ENCODE measurements at places on chromosomes 12 and 14. TPM values are rescaled to one million over a fixed set of nuclear protein-coding genes. Genes with fewer than 3 reads are reported as not detected.

GRCh38 chr12:87676731-87677130 is 352.5 kb downstream of the C12orf50 start:
- no peak for DNase-seq

- no peak for DNase-seq
Observed at GRCh38 chr12:131507094-131507493, 203.8 kb upstream of the SFSWAP start.

DNA sequence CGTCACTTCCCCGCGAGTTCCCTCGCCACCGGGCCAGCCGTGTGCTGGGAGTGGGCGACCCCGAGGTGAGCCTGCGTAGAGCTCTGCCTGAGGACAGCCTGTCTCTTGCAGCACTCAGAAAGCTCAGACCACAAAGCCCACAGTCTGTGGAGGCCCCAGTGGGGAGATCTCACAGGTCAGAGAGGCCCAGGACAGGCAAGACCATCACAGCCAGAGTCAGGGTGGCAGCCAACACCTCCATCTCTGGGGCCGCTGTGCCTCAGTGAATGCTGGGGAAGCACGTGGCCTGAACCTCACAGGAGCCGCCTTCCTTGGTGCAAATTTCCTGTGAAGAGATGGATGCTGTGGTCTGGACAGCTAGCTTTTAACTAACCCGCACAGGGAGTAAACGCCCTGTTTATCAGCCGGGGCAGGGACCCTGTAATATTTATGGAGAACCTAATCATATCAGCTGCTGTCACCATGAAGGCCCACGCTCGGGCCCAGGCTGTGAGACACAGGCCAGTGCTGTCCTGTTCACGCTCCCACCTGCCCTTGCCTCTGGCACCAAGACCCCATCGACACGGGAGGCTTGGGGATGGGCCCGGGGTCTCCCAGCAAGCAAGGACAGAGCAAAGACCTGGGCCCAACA is 56.9 kb downstream of the CDC42BPB start:
- no peak for DNase-seq

GRCh38 chr12:14264778-14265177 is 100.7 kb upstream of the ATF7IP start:
- DNase-seq, result no peak

DNA sequence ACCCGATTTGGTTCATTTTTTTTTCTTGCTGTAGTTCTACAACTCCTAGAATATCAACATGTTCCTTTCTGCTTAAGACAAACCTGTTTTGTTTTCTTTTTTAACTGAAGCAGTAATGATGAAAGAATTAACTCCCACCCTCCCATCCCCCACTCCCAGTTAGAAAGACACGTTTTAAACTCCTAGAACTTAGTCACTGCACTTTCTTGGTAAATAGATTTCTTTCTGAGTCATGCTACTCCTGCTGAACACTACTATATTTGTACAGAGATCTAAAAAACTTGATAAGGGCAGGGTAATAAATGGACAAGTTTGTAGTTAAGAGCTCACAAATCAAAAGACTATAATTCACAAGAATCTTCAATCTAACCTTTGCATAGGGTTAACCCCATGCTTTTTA is 118.9 kb upstream of the PTPRB start:
- DNase-seq, result no peak

Gene CIDEB
- 3.1 TPM for total RNA-seq

All from left ventricle myocardium inferior (tissue), 1 donor.